ENCODE measurements at places on chromosomes 11 and 22. TPM values are rescaled to one million over a fixed set of nuclear protein-coding genes. Genes with fewer than 3 reads are reported as not detected.

The TMEM123 gene
- 83.7 TPM for total RNA-seq

The TOM1 gene
- 49.1 TPM for total RNA-seq

The RAG2 gene
- total RNA-seq = not detected

The MS4A7 gene
- not detected for total RNA-seq

The EIF3D gene
- total RNA-seq = 320 TPM

The PDE3B gene
- total RNA-seq = 6.2 TPM

The KDM4E gene
- total RNA-seq = not detected

The CBLIF gene
- total RNA-seq = not detected

GRCh38 chr22:46810856-46811786, 48.7 kb downstream of the TBC1D22A start:
- DNase-seq = no peak

DNA sequence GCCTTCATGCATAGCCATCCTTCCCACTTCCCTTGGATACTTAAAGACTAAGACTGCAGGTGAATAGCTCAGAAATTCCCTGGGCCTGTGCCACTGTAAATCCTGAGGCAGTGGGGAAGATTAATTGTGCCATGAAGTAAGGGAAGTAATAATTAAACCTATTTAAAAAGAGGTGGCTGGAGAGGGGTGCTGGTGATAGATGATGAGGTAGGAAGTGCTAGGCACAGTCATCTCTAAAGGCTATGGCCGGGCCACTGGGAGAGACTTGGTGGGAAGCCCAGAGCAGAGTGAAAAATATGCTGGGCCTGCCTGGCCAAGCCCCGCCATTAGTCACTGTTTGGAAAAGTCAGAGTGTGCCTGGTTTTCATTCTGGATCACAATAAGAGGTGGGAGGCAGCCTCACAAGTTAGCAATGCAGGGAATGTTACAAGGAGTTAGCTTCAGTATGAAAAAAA, 197.2 kb upstream of the PITPNB start:
- DNase-seq = no peak

- DNase-seq = peak; percentile 18
Observed at GRCh38 chr11:104073950-104074705, 37.7 kb downstream of the DDI1 start.

DNA sequence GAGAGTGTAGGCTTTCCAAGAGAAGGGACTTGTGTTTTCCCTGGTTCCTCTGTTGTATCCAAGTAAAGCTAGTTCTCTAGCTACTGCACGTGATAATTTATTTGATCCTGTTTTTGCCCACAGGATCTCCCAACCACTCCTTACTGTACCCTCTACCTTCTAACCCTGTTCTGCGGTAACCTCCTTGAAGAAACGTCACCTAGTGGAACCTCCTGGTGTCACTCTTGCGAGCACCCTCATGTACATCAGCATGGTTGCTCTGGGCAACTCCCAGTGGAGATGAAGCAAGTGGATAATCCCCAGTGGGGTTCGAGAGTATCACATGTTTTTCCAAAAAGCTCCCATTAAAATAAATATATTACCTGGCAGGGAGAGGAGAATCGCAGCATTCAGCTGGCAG, 108.9 kb upstream of the CLMP start:
- no peak for DNase-seq

DNA sequence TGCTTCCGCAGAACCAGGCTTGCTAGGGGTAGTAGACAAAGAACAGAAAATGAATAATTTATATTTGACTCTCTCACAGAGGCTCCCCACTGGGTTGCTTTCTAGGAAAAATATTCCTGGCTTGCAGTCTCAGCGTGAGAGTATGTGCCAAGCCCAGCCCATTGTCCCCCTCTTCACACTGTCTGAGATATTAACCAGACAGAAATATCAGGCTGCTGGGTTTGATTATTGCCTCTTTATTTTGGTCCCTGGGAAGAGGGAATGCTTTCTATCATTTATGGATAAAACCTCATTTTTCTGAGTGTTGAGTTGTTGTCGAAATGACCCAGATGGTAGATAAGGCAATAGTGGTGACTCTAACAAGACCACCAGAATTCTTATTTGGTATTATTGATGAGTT, 367.9 kb downstream of the METTL15 start:
- DNase-seq = no peak

DNA sequence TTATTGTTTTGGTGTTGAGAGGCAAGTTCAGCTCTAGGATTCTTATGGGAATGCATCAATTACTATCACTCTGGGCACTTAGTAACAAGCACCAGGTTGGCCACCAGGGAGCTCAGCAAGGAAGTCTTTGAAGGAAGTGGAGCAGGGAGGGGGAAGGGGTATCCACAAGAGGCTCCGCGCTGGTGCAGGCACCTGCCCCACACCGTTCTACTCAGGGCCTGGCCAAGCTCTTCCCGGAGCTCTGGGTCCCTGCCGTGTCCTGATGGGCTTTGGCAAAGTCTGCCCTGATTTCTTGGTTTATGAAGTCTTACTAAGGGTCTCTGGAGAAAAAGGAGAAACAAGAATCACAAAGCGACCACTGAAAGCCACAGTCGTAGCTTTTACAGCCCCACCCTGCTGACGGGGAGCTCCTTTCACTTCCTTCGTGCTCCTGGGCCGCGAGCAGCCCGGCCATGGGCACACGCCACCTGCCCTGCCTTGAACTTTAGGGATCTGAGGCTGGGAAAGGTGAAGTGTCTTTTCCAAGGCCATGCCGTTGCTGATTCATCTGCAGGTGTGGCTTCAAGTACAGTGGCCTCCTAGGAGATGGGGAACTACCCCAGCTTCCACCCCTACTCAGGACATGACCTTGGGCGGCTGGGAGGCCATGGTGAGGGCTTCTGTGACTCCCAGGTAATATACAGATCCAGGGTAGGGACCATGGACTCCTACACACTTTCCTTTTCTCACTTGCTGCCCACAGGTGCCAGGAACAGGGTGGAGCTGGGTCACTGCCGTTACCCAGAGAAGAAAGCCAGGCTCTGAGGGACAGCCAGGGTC, 15.9 kb upstream of the LRRC32 start:
- DNase-seq = no peak

- DNase-seq = no peak
Observed at GRCh38 chr11:68016904-68017817, 7.0 kb downstream of the ALDH3B1 start.

GRCh38 chr11:32307913-32308312, 127.4 kb downstream of the WT1 start:
- DNase-seq = no peak

- DNase-seq = peak; percentile 67
Observed at GRCh38 chr11:32385998-32386397, 49.3 kb downstream of the WT1 start.

- DNase-seq = peak; percentile 17
Observed at GRCh38 chr22:33274214-33275072, 216.3 kb upstream of the SYN3 start.

- DNase-seq = no peak
Observed at GRCh38 chr11:79042824-79043223, 398.0 kb downstream of the TENM4 start.

DNA sequence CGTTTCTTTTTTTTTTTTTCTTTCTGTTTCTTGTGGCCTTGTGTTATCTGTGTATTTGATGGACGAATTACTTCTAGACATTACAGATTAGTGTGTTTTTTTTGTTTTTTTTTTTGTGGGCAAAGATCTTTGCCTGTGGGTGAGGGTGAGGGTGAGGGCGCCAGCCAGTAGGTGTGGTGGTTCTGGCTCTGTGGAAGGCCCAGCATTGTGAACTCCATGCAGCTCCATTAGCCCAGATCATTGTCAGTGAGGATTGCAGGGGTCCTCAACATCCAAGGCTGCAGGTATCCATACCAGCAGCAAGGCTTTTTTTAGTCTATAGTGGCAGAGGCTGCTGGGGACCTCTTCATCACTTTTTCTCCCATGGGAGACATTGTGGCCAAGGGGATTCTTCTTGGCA, 13.7 kb downstream of the BIRC2 start:
- no peak for DNase-seq

- no peak for DNase-seq
Observed at GRCh38 chr11:43547430-43547831, 133.1 kb upstream of the HSD17B12 start.

DNA sequence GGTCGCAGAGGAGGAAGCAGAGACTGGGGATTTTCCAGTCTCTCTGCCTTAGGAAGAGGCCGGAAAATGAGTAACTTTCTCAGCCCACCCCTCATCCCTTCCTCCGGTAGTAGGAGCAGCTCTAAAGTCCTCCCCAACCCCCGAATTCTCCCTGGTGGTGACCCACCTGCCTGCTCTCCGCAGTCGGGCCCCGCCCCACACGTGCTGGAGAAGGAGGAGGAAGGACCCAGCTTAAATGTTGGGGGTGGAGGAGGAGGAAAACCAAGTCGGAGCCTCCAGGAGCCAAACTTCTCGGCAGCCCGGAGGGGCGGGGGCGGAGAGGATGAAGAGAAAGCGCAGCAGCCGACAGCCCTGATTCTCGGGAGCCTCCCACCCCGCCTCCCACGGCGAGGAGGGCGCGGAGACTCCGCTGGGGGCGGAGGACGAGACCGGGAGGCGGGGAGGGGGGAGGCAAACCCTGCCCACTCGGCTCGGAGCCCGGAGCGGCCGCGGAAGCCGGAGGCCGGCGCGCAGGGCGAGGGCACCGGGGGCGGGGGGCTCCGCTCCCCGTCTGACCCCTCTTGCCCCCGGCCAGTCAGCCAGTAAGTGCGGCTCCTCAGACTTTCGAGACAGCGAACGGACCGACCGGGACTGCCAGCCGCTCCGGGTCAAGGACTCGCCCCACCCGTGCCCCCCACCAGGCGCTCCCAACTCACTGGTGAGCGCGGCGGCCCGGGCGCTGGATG, at the start of gene TPBGL:
Gene TPBGL (plus strand): TSS at position 464 of the 725 bp plus-strand sequence. CDS start 276 bp downstream, outside the sequence.
- no peak for DNase-seq

DNA sequence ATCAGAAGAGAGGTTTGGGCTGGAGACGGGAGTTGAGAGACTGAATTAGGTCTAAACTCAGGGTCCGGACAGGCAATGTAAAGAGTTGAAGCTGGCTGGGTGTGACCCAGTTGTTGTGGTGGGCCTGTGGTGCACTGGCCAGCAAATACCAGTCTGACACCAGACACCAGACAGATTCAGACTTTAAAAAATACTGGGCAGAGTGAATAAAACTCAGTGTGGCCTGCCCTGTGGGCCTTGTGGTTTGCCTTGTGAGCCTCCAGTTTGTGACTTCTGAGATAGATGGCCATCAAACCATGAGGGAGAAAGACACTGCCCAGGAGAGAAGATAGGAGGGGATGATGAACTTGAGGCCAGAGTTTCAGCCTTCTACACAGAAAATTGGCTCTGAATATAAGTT, 25.8 kb downstream of the RCN1 start:
- no peak for DNase-seq

DNA sequence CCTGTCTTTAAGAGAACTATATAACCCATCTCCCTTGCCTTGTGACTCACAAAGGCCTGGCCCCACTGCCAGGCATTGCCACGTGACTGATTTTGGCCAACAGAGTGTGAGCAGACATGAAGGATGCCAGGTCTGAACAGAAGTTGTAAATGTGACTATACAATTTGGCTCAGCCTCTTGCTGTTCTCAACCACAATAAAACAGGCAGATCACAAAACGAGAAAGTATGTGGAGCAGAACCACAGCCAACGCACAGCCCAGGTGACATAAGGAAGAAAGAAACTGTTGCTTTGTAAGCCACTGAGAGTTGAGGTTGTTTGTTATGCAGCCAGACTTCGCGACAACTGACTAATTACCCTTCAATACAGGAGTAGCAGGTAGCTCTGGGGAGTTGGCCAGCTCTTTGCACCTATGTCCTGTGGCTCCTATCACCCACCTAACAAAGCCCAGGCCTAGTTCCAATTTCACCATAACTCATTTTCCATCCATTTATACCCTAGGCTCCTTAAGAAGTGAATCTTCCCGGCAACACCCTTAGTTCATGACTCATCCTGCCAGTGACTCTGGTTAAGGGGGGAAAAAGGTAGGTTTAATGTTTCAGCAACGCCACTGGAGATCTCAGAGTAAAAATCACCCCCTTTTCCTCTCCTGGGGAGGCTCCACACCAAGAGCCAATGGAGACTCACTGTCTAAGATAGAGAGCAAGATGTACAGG, 53.7 kb downstream of the GALNT18 start:
- peak; percentile 40 for DNase-seq
